ENCODE measurements at places on chromosomes 12 and 14. TPM values are rescaled to one million over a fixed set of nuclear protein-coding genes. Genes with fewer than 3 reads are reported as not detected.

NGB gene
- not detected for total RNA-seq

USP44 gene
- 0.69 TPM for total RNA-seq

FAM186B gene
- total RNA-seq, result 0.40 TPM

NR1H4 gene
- not detected for total RNA-seq

ETNK1 gene
- 33.6 TPM for total RNA-seq

NEUROD4 gene
- total RNA-seq, result not detected

TSHR gene
- total RNA-seq, result not detected

MSI1 gene
- total RNA-seq, result 0.20 TPM

ZDHHC22 gene
- not detected for total RNA-seq

ACADS gene
- 6.6 TPM for total RNA-seq

SLC2A14 gene
- total RNA-seq, result 0.13 TPM
